ENCODE measurements at places on chromosomes 5 and 9.
A peak's percentile ranks its signal among the peaks of the same experiment; 100 is the strongest.

- no peak for DNase-seq
These were observed 746.3 kb upstream of the RIOK2 start for GRCh38 chr5:97929383-97929782.

DNA sequence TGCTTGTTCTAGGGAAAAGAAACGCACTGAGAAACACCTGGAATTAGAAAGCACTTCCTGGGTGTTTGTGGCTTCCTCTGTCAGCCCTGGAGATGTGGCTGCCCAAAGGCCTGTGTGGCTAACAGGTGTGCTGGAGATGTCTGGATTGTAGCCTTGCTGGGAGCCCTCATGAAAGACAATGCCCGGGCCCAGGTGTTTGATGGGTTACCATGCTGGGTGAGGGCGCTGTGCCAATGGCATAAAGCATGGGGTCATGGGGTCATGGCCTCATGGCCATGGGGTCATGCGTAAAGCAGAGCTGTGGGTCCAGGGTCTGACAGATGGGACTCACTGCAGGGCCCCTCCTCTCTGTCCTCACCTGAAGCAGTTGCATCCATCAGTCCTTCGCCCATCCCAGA lies 21.6 kb downstream of the ANKRD33B start:
- no peak for DNase-seq

- DNase-seq: no peak
These were observed 991.5 kb upstream of the TYRP1 start for GRCh38 chr9:11701706-11702105.

DNA sequence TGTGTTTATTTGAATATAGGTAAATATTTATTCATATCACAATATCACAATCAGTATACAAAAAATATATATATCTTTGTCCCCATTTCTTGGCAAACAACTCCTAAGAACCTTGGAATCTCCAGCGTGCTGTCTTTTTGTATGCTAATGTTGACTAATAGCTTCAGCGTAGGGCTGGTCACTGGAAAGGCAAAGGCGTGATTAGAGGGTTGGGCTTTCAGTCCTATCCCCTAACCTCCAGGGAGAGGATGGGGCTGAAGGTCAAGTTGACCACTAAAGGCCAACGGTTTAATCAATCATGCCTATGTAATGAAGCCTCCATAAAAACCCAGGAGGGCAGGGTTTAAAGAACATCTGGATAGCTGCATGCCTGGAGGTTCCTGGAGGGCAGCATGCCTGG lies 79.6 kb upstream of the BNC2 start:
- DNase-seq: no peak

DNA sequence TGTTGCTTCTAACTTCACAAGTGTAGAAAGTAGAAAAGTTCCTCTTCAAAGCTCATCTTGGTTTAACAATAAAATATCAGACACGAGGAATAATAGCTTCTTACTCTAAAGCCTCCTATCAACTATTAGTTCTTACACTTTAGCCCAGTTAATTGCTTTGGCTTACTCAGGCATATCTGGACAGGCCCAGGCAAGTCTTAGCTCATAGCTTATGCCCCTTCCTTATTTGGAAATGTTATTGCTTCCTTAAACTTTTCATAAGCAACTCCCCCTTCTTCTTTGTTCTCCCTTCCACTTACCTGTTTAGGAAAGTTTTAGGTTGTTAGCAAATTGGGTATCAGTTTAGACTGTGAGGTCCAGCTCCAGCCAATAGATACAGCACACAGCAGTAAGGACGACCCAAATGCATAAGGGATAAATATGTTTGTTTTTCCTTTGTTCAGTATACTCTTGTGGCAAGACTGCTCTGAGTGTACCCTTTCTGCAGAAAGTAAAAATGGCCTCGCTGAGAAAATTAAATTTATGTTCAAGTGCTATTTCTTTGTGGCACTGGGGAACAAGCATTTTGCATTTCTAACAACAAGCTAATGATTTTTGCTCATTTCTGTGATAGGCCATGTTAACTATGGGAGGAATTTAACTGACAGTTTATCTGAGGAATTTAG lies 162.1 kb downstream of the SMC2 start:
- DNase-seq: no peak

DNA sequence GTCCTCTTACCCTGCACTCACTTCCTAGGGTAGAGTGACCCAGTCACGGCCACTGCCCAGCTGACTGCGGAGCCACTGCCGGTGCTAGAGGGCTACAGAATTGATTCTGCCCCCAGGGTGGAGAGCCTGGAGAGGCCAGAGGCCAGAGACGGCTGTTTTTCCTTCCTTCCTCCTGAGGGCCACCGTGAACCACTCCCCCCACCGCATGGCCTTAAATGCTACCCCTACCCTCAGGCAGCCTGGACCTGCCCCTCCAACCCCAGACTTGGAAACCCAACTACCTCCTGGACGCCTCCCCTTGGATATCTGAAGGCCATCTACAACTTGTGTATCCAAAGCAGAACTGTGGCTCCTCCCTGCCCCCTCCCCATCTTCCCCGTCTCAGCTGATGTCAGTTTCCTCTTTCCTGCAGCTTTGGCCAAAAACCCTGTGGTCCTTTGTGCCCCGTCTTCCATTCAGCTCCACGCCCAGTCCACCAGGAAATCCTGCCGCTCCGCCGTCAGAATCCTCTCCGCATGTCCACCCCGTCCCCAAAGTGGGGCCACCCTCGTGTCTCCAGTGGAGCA lies 16.3 kb downstream of the SH2D3C start:
- no peak for DNase-seq

DNA sequence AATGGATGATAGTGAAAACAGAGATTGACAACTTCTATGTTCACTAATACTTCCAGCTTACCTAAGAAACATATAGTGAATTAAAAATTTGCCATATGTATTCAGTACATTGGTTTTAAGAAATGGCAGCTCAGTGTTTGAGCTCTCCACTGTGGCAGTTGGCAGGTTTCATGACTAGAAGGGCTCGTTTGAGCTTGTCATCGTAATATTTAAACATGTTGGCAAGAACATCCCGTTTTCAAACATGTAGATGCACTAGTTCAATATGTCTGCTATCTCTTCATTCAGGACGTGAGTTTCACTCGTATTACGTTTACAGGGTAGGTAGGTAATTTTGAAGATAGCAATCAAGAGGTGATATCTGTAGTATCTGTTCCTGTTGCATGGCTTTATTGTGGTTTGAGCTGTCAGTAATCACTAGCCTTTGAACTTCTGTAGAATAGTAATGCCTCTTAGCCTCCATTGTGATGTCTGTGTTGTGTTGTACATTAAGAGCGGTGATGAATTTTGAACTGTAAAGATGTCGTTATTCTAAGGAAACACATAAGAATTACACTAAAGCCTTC lies 74.8 kb downstream of the NLN start:
- no peak for DNase-seq

- no peak for DNase-seq
These were observed 116.2 kb downstream of the PRELID2 start for GRCh38 chr5:145718956-145719355.

GRCh38 chr5:40679148-40679912 lies 385 bp upstream of the PTGER4 start:
- DNase-seq: peak; percentile 82

DNA sequence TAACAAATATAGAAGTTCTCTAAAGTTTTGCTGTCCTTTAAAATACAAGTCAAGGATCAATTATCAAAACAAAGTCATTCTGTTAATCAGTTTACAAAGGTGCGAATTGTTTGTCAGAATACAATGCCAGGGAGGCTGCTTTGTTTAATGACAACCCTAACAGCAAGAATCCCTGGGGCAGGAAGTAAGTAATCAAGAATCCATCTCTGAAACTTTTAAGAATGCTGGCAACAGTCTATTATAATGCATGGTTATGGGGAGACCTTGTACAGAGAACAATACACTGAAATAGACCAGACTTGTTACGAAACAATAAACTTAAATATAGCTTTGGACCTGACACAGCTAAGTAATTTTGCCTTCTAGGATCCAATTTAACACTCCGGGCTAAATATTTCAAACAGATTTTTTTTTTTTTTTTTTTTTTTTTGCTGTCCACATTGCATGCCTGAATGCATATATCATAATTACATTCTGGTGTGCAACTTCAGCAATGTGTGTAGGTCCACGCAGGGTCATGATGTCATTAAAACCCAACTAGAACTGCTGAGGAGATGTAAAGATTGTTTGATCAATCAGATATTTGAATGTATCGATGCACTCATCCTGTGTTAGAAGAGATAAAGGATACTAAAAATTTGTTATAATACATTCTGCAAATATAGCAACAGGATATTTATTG lies 421.3 kb downstream of the CETN3 start:
- DNase-seq: no peak
